H9 (cell line): ENCODE measurements at places on chromosomes 11 and 22.

- DNase-seq, result no peak
Observed at GRCh38 chr11:42543844-42544419, 767.9 kb upstream of the API5 start.

- DNase-seq, result no peak
Observed at GRCh38 chr11:11584937-11585336, 36.9 kb downstream of the GALNT18 start.

DNA sequence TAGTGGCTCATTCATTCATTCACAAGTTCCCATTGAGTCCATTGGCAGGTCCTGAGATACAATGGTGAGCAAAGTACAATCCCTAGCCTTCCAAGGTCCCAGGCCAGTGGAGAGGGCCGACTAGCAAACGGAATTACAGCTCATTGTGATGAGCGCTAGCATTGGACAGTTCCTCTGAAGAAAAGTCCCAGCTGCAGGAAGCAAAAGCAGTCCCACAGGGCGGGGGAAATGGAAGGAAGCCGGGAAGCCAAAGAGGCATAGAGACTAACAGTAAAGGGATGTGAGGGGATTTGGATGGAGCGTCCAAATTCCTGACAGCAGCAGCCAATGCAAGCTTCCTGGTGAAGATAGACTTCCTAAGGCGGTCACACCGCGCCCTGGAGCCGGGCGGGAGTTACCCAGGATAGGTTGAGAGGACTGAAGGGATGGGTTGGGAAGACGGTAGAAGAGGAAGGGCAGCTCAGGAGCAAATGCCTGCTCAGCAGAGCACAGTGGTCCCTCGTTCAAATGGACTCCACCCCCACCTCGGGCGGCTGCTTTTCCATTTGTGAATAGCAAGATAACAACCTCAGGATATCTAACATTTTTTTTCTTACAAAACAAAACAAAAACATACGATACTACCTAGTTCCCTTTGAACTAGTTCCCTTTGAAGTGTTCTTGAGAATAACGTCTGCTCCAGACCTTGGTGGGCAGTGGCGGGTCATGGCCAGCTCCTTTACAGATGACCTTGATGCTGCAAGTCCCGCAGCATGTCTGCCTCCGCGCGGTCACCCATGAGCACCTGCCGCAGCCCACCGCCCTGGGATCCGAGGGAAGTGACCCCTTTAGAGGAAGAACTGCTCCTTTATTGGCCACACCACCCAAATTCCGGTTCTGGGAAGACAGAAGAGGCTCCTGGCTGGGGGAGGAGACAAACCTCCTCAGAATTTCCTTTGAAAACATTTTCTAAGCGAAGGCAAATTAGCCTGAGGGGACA, 132.9 kb downstream of the RASSF10 start:
- no peak for DNase-seq

DNA sequence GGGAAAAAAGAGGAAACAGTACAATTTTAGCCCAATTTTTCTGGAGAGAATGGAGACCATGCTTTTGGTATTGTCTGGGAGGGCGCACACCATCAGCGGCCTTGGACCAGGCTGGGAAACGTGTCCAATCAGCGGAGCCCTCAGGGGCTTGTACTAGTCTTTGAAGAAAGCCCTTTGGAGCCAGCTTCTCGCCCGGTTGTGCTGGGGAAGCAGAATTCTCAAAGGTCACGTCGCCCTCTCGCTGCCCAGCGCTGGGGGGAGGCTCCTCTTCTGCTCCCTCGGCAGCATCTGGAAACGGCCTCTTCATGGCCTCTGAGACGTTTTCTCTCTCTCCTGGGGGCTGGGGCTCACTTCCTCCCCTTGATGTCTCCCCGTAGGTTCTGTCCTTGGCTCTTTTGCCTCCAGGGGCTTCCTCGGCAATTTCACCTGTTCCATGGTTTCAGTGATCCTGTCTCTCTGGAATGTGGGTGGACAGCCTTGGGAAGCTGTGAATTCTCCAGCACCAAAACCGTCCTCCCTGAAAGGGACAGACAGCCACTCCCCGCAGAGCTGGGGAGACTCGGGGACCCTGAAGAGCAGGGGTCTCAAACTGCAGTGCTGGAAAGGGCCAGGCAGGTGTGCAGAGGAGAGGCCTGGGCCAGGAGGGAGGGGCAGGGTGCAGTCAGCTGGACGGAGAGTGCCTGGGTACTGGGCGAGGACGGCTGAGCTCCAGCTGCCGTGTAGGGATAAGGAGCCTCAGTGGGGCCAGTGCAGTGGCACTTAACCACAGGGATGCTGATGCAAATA, 80.2 kb downstream of the RPS6KA4 start:
- DNase-seq, result no peak

- DNase-seq, result no peak
Observed at GRCh38 chr11:113392236-113392921, 4.8 kb downstream of the ANKK1 start.
